ENCODE measurements at places on chromosomes 2 and 18.

GRCh38 chr2:205759257-205759656 lies 77.0 kb downstream of the NRP2 start:
- no peak for DNase-seq

DNA sequence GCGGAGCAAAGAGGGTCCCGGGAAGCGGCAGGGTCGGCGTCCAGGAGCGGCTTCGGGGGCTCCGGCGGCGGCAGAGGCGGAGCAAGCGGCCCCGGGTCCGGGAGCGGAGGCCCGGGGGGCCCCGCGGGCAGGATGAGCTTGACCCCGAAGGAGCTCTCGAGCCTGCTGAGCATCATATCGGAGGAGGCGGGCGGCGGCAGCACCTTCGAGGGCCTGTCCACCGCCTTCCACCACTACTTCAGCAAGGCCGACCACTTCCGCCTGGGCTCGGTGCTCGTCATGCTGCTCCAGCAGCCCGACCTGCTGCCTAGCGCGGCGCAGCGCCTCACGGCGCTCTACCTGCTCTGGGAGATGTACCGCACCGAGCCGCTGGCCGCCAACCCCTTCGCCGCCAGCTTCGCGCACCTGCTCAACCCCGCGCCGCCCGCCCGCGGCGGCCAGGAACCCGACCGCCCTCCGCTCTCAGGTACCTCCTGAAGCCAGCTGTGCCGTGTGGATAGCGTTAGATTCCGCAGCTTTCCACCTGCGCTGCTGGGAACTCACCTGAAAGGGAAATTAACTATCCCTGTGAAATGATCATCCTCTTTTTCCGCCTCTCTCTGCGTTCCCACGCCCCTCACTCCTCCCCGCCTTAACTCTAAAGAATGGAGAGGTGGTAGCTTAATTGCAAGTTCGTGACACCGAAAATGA lies 472 bp downstream of the CNOT11 start:
- no peak for DNase-seq

DNA sequence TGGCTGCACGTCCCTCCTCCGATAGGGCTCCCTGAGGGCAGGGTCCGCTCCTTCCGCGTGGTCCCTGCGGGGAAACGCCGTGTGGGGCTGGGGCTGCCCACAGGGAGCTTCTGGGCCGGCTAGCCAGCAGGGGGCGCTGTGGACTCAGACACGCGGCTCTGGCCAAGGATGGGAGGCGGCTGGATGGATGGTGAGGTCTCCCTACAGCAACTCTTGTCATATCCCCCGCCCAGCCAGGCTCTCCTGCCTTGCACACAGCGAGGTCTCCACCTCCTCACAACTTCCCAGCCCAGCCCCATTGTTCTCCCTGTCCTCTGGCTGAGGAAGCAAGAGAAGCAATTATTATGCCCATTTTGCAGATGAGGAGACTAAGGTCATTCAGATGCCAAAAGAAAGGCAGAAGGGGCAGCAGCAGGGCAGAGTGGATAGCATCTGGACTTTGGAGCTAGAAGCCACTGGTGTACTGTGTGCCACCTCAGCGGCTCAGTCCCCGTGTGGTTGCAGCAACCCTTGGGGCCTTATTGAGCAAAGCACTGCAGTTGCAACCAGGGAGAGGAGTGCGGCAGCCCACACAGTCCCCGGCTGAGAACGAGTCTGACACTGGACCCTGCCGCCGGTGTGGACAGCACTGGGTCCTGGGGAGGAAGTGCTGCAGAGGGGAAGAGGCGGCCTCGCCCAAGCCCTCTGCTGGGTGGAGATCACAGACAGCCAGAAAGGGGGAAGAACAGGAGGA lies 99.0 kb downstream of the ZFP36L2 start:
- no peak for DNase-seq

DNA sequence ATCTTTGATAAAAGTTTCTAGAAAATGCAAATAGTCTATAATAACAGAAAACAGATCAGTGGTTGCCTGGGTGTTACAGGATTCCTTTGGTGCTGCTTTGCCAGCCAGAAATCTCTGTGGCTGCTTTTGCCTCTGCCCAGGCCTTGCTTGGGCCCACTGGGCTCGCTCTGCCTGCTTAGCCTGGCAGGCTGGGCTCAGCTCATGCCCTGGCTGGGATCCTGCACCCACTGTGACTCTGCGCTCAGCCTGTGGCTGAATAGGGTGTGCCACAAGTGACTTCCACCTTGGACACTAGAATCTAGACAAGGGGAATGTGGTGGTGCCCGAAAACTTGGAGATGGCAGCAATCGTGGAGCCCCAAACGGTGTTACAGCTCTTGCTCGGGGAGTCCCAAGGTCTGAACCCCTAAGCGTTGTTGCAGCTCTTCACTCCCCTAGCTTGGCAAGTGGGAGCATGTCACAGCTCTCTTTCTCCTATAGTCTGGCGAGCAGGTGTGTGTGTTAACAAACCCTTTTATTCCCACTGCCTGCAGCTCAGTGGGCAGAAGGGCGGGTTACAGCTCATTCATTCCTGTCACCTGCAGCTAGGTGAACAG lies 50.9 kb downstream of the FBXO48 start:
- DNase-seq, result no peak

GRCh38 chr2:216549926-216550690 lies 51.5 kb downstream of the RPL37A start:
- no peak for DNase-seq

- no peak for DNase-seq
Observed at GRCh38 chr2:146982393-146982846, 862.4 kb upstream of the ACVR2A start.

Data from retina (tissue), 1 donor.